Naive thymus-derived CD4-positive, alpha-beta T cell (primary cell): ENCODE measurements at places on chromosomes 3 and 15.

DNA sequence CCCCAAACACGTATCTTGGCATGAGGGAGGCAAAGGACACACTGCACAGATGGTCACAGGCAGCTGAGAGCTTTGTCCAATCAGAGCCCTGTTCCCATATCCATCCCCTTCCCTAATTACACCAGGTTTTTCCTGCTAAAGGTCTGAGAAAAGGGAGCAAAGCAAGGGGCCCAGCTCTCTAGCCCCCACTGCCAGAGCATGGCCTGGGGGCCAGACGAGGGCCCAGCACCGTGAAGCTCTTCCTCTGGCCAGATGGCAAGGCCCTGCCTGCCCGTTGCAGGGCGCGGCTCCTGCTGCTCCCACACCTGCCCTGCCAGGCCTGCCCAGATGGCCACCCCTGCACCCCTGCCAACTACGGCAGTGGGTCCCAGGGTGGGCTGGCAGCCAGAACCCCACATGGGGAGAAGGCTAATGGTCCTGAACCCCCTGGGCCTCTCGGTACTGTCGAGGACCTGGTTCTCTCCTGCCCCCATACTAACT lies 3.2 kb downstream of the SHF start:
- no peak for DNase-seq
- no peak overlapping the region for H3K4me3 ChIP-seq
- H3K36me3 ChIP-seq = no peaks in the 10 kb centered on the region
- no peaks in the 10 kb centered on the region for H3K27me3 ChIP-seq
- H3K27ac ChIP-seq = no peak overlapping the region

DNA sequence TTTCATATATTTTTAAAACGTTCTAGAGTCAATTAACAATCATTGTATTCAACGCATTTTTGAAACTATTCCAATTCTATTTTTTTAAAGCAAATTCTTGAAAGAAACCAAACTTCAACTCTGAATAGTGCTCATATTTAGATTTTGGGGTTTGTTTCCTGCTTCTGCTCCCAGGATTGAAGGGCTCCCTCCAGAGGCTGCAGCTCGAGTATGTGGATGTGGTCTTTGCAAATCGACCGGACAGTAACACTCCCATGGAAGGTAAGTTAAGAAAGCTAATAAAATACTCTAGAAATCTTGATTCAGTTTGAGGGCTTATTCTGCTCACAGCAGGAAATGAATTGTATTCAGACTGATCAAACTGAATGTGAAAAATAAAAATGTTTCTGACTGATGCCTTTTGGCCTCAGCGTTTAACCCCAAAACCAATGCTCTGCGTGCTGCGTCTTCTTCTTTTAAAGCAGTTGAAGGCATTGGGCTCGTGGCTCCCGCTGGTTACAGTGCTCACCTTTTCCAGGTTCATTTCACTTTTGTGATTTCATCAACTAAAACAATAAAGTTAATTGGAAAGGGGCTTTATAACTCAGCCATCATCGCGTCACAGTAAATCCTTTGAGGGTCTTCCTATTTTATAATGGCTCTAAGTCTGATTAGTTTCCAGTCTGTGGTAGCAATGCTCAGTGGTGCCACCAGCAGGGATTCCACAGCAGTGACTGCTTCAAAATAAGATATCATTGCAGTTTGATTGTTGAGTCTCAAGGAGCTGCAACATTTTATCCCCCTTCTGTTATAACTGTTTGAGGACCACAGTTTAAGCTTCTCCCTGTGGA lies 80.1 kb downstream of the SSR3 start:
- no peaks in the 10 kb centered on the region for H3K4me1 ChIP-seq
- no peak overlapping the region for H3K27ac ChIP-seq
- no peak for DNase-seq

DNA sequence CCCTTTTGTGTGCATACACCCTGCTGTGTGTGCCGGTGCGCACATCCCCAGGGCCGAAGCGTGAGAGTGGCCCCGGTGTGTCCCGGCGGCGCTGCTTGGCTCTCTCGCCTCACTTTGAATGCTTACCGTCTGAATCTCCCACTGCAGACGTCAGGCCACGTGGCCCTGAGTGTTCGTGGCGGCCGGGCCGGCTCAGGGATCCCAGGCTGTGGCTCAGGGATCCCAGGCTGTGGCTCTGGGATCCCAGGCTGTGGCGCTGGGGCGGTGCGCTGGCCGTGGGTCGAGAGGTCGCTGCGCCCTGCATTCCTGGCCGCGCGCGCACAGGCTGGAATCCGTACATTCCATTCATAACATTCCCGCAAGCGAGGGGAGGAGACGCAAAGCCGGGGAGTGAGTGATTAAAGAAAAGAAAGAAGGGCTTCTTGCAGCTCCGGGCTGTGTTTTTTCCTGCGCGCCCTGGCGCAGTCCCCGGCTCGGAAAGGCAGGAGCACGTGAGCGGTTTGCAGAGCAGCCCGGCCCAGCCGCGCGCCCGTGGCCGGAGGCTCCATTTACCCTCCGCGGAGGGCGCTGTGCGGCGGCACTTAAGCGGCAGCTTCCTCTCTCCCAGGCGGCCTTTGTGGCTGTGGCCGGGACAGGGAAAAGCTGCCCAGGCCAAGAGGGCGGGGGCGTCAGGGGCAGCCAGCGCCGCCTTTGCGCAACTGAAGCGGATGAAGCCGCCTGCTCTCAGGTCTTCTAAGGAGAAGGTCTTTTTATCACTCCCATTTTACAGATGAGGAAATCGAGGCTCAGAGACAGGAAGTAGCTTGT lies 87.0 kb upstream of the ALDH1L1 start:
- DNase-seq = no peak
- no peaks in the 10 kb centered on the region for H3K27me3 ChIP-seq
- H3K4me3 ChIP-seq = no peak overlapping the region

DNA sequence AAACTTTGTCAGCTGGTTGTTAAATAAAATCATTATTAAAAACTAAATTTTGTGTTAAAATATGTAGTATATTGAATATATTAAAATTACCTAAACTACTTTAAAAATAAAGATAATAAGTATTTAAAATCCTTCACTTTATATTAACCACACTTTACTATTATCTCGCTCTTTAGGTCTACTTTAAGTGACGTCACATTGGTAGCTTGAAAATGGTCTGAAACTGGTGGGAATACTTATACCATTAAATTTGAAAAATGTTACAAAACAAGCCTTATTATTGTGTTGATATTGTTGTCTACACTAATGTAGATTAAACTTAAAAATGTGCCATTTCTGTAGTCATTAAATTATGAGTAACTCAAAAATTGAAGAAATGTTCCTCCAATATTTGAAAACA lies 77.6 kb downstream of the ZIC4 start:
- H3K4me1 ChIP-seq = no peaks in the 10 kb centered on the region
- no peak for DNase-seq
- H3K27me3 ChIP-seq = no peaks in the 10 kb centered on the region
- H3K36me3 ChIP-seq = no peaks in the 10 kb centered on the region
- no peak overlapping the region for H3K4me3 ChIP-seq

DNA sequence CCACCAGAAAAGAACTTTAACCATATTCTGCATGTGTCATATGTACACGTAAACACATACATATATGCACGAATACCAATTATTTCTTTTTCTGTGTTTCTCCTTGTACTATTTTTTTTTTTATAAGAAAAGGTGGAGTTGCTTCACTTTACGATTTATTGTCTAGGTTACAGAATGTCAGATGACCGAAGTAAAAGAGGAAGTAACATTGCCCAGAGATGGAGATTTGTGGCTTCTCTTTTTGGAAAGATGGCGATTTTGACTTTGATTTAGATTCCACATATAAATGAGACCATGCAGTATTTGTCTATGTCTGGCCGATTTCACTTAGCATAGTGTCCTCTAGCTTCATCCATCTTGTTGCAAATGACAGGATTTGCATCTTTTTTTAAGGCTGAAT lies 293.1 kb downstream of the SV2B start:
- no peaks in the 10 kb centered on the region for H3K36me3 ChIP-seq
- DNase-seq = no peak
- H3K27me3 ChIP-seq = no peaks in the 10 kb centered on the region
- no peaks in the 10 kb centered on the region for H3K4me1 ChIP-seq
- H3K27ac ChIP-seq = no peak overlapping the region

- H3K36me3 ChIP-seq = no peaks in the 10 kb centered on the region
- DNase-seq = no peak
- no peak overlapping the region for H3K27ac ChIP-seq
- H3K4me3 ChIP-seq = no peak overlapping the region
- H3K4me1 ChIP-seq = no peaks in the 10 kb centered on the region
Observed at GRCh38 chr15:95624100-95624499, 706.4 kb upstream of the NR2F2 start.
